ENCODE measurements at places on chromosomes 12 and 14.

- DNase-seq: no peak
These were observed 7.0 kb downstream of the APOLD1 start for GRCh38 chr12:12792421-12792820.

GRCh38 chr14:73763396-73763795, 49.2 kb upstream of the PNMA1 start:
- DNase-seq: no peak

DNA sequence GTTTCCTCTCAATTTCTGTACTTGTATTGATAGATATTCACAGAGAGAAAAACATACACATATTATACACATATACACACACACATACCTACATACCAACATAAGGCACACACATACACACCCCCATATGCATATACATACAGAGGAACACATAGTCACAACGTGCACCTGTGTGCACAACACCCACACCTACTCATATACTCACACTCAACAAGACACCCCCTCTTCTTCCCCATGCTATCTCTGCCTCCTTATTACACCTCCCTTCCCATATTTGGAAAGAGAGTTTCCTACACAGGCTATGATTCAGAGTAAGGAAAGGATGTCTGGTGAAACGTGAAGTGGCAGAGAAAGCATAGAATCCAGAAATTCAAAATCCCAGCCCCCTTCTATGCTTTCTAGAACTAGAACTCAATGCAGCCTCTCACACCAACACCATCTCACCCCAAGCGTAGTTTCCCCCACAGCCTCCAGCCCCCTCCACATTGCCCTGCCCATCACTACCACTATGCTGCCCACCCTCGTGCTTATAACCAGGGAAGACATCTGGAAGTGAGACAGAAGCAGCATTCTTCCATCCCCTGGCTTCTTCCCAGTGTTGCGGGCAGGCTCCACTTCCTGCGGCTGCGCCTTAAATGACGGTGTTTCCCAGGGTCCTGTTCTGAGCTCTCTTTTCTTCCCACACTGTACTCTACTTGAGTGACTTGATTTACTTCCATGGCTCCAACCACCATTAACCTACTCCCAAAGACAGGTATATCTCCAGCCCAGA, 2.4 kb downstream of the RNASE8 start:
- DNase-seq: no peak

GRCh38 chr14:99578541-99579101, 25.4 kb downstream of the CCDC85C start:
- no peak for DNase-seq

DNA sequence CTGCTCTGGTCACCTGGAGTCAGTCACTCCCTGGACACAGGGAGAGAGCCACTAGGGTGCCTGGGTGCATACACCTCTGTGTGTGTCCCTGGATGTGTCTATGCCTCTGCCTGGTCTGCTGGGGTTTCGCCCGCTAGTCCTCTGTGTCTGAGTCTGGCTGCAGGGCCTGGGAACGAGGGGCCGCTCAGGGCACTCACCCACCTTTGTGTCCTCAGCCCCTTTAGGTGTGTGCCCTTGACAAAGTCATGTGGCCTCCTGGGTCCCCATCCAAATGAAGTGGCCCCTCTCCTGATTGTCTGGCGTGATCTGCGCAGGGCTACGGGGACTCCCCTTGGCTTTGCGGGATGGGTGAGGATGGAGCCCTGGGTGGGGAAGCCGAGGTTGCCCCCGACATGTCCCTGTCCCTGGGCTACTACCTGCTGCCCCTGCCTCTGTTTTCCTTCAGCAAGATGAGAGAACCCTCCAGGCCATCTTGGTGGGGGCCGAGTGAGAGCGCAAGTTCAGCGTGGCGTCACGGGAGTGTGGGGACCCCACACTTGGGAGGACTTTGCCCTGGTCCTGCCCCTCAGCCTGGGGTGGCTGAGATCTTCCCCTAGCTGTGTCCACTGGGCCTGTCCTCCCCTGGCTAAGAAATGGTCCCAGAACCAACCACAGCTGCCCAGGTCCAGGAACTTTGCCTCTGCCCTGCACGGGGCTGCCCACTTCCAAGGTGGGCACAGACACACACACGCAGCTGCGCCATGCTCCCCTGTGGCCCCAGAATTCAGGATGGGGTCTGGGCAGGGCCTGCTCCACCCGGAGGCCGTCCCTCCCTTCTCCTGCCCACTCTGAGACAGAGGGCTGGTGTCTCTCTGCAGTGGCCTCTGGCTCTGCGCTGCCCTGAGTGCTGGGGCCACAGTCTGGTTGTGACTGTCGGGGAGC, 2.7 kb upstream of the AHNAK2 start:
- DNase-seq: no peak

GRCh38 chr14:66240105-66240504, 246.1 kb upstream of the CCDC196 start:
- DNase-seq: no peak
